ENCODE measurements at places on chromosomes 13 and 19.

GRCh38 chr13:94345374-94346195 lies 133.9 kb downstream of the DCT start:
- DNase-seq = no peak

- no peak for DNase-seq
Measured at GRCh38 chr19:18876865-18877264, 19.1 kb downstream of the CERS1 start.

DNA sequence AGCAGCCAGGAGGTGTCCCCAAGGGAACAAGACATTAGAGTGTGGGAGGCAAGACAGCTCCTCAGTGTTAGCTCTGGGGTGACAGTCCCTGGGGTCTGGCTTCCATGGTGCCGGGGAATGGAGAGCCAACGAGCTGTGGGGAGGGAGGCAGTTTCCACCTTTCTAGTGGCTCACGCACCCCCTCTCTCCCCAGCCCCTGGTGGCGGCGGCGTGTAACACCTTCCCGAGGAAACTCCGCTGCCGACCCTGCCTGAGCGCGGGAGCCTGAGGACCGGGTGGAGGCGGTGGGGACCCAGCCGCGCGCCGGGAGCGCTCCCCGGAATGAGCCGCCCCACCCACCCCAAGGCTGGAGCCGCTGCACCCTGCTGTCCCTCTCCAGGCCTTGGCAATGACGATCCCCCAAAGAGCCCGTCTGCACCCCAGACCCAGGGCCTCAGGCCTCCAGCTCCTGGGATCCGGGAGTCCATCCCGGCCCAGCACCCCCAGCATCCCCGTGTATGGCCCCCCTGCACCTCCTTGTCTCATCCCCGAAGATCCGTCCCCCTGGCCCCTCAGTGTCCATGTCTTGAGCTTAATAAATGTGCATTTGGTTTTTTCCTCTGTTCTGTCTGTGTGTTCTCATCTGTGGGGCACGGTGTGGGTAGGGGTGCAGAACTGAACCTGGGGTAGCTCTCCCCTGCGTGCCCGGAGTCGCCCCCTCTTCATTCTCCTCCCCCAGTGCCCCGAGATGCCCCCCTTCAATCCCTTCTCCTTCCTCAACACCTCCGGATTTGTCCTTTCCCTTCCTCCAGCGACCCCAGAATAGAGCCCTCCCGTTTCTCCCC lies 622 bp upstream of the FXYD5 start:
- DNase-seq = no peak

DNA sequence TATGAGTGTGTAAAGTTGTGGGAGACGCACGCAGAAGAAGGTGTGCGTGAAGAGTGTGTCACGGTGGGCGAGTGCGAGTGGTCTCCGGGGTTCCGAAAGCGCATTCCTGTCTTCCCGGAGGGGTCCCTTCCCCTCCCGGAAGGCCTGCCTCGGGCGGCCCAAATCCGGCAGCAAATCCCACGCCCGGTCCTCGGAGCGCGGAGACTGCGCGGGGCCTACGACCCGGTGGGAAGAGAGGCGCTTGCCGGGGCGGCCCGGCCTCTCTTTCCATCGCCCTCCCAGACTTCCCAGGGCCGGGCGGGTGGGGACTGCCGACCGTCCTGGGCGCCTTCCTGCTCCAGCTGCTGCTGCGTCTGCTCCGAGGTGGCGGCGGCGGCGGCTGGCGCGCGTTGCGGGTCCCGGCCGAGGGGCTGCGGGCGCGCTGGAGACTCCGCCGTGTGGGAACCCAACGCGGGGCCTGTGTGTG lies 2.1 kb downstream of the ZIC5 start:
- no peak for DNase-seq

GRCh38 chr19:10395003-10395402 lies 8.3 kb downstream of the CDC37 start:
- DNase-seq = no peak

DNA sequence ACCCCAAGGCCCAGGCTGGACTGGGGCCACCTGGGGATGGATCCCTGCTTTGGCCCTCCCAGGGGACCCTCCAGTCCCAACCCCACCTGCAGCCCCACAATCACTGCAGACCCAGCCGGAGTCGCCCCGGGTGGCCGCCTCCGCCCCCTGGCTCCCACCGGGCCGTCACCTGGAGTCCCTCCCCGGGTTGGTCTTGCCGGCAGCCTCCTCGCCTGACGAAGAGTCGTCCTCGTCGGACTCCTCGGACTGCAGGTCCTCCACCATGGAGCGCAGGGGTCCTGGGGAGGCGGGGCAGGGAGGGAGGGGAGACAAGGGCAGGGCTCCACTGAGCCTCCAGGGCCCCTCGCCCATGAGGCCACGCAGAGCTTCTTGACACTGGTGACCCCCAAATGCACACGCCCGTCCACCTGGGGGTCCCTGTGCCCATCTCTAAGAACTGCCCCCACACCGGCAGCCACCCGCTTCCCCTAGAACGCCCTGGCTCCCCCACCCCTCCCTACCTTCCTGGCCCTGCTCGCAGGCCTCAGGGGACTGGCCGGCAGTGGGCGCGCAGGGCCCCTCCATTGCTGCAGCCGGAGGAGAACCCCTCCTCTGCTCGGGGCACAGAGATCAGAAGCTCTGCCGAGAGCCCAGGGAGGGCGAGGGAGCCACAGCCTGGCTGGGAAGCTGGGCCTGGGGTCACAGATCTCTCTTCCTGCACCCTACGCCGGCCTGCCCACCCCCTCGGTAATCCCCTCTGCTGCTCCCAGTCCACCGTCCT lies 63.4 kb downstream of the MLLT1 start:
- no peak for DNase-seq

- DNase-seq = no peak
Measured at GRCh38 chr19:6241680-6242377, 37.9 kb downstream of the MLLT1 start.

DNA sequence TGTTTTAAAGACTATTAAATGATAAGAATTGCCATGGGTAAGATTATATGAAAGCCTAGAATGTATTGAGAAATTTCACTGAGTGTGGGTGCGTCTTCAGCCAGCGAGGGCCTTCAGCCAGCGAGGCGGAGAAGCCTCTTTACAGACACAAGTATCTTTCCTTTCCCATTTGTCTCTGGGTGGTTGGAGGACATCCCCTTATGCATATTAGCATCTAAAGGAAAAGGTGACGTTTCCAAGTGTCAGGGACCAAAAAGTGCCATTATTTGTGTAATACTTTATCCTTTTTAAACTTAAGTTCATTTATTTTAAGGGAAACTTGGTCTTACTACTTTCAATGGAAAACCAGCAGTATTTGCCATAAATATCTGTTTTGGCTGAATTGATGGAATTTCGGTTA lies 22.2 kb downstream of the SMARCA4 start:
- no peak for DNase-seq

- DNase-seq = no peak
Measured at GRCh38 chr19:2315818-2316353, 7.9 kb upstream of the LINGO3 start.

DNA sequence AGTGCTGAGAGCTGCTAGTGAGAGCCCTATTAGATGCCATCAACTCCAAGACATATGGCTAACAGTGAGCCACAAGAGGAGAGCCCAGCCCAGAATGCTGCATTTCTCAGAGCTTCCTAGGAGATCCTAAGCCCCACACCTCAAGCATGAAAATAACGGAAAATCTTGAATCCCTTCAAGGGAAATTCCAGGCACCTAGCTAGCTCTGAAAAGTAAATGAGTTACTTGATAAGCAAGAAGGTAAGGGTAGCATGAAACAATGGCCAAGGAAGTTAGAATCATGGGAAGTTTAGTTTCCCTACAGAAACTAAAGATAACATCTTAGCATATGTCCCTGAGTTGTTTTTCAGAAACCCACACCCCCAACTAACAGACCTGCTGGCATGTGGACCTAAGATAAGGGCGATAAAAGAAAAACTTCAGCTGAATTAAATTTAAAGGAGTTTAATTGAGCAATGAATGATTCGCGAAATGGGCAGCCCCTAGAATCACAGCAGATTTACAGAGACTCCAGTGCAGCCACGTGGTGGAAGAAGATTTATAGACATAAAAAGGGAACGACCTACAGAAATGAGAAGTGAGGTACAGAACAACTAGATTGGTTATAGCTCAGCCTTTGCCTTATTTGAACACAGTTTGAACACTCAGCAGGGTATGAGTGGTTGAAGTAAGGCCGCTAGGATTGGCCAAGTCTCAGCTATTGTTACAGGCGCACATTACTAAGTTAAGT lies 301.3 kb upstream of the DACH1 start:
- DNase-seq = peak; percentile 81

GRCh38 chr13:98033277-98034247 lies 80.1 kb downstream of the IPO5 start:
- DNase-seq = peak; percentile 5

DNA sequence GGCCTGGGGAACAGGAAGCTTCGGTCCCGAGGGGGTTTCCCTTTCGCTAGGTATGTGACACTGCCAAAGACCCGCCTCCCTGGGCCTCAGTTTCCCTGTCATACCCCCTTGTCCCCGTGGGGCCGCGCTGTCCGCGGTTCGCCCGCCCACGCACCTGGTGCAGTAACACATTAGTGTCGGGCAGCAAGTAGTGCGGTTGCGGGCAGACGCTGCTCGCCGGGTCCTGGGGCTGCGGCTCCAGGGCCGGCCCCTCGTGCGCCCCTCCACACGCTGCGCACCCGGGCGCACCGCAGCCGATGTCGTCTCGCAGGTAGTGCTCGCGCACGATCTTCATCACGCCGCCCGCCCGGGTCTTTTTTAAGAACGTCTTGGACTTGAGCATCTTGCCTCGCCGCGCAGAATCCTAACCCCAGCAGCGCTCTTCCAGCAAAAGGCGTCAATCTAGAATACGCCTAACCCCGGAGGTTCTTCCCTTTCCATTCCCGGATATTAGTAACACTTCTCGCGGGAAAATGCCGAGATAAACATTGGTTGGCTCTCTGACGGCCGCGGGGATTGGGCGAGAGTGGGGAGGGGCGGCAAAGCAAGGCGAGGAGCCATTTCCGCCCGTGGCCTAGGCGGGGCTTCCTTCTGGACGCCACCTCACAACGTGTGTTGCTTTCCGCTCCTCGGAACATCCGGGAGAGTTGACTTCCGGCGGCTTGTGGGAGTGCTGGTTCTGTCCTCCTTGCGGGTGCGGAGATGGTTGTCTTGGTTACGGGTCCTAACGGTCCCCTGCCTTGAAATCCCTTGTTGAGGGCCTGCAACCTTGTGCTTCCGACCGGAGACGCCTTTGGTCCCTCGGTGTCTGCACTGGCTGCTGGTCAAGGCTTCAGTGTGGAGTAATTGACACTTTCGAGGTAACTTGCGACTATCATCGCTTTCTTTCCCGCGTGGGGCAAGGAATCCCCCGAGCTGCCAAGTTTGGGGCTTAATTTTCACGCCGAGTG lies at the start of the genes DIS3 and PIBF1:
Gene DIS3 (minus strand): TSS at position 450 of the 989 bp plus-strand sequence. CDS start 68 bp downstream, at position 382.
Gene PIBF1 (plus strand): TSS at position 683 of the 989 bp plus-strand sequence. CDS start 1,337 bp downstream, outside the sequence.
- peak; percentile 90 for DNase-seq

GRCh38 chr19:8129061-8129618 lies 20.3 kb downstream of the FBN3 start:
- no peak for DNase-seq

- no peak for DNase-seq
Measured at GRCh38 chr19:19384486-19384885, 21.0 kb upstream of the GATAD2A start.

GRCh38 chr19:7370546-7370945 lies 21.8 kb downstream of the ARHGEF18 start:
- no peak for DNase-seq

GRCh38 chr19:35290381-35291127 lies 1.4 kb upstream of the MAG start:
- no peak for DNase-seq

- no peak for DNase-seq
Measured at GRCh38 chr13:106332621-106333020, 202.8 kb downstream of the EFNB2 start.

Measured in DMS 273 treated with DMSO at 0.1 percent for 48 hours (cell line).